ENCODE measurements at places on chromosomes 12 and 14.

- no peak for DNase-seq
Observed at GRCh38 chr14:78986989-78987388, 816.8 kb downstream of the NRXN3 start.

- DNase-seq, result no peak
Observed at GRCh38 chr12:105158876-105159275, 51.3 kb downstream of the WASHC4 start.

GRCh38 chr14:71321574-71322315, 414.5 kb downstream of the PCNX1 start:
- no peak for DNase-seq

- DNase-seq, result no peak
Observed at GRCh38 chr14:64680714-64681065, 23.5 kb upstream of the PLEKHG3 start.

DNA sequence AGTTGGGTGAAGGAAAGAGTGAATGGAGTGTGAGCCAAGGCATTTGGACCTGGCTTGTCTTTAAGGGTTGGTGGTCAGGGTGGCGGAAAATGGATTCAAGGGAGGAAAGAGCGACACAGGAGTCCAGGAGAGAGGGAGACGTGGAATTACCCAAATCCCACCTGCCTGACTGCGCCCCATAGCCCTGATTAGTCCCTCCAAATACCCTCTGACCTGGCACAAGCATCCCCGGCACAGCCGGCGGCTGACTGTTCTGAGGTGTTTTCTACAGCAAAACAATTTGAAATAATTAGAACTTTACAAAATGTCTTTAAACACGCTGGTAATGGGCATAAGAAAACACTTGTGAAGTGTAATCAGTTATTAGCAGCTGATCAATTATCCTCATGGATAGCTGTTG, 175.8 kb downstream of the PHETA1 start:
- DNase-seq, result no peak

DNA sequence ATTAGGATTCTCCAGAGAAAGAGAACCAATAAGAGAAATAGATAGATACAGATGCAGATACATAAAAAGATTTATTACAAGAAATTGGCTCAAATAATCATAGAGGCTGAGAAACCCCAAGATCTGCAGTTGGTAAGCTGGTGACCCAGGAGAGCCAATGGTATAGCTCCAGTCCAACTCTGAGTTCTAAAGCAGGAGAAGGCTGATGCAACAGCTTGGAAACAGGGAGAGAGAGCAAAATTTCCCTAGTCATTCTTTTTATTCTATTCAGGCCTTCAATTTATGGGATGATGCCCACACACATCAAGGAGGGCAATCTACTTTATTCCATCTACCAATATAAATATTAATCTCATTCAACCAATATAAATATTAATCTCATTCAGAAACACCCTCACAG, 218.2 kb downstream of the PRKD1 start:
- no peak for DNase-seq

DNA sequence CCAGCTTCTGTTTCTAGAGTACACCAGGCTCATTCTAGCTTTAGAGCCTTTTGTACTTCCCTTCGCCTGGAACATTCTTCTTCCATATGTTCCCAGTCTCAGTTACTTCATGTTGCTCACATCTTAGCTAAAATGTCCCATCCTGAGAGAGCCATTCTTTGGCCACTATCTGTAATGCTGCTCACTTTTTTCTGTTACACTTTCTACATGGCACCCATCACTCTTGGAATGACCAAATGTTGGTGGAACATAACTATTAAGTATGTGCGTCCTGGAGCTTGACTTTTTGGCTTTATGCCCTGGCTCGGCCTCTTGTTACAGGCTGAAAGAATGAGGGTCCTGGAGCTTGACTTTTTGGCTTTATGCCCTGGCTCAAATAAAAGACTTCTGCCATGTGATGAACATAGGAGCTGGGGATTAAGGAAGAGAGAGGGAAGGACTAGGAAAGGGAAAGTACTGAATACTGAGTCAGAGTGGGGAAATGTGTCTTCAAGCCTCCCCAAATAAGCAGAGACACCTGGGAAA, 442.9 kb upstream of the ATP2B1 start:
- DNase-seq, result no peak

DNA sequence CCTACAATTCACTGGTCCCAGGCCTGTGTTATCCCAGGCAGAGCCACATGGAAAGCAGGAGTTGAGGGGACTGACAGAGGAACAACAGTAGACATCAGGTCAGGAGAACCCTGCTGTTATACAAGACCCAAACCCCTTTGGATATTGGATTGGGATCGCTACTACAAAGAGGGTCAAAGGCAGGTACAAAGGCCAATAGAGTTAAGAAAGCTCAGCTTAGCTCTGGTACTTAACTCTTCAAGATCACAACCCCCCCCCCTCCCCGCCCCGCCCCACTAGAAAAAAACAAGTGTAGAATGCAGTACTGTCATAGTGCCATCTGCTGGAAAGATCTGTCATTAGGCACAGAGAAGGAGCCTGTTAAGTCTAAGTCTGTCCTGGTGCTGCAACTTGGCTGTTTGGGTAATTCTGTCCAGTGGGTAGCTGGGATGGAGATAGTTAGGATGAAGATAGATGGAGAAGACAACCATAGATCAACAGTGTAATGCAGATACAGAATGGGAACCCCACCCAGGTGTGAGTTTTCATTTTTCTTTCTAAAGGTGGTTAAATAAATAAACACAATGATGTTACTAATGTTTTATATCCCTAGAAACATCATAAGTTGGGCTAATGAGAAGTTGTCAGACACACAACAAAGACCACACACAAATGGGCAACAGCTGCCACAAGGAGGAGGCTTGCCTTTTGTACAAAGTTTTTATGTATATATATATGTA, 17.2 kb downstream of the REM2 start:
- DNase-seq, result no peak

Data from 8988T (cell line).